Progenitor cell of endocrine pancreas (in vitro differentiated cells): ENCODE measurements at places on chromosomes 2 and 18. TPM values are rescaled to one million over a fixed set of nuclear protein-coding genes. Genes with fewer than 3 reads are reported as not detected.

The CNGA3 gene
- 5.3 and 5.5 TPM in 2 replicates for total RNA-seq

GRCh38 chr2:216408426-216409290, 3.6 kb upstream of the SMARCAL1 start:
- H3K27me3 ChIP-seq: peaks cover 11% of the 10 kb centered on the region
- no peak overlapping the region for H3K4me3 ChIP-seq
- no peak for DNase-seq
- H3K36me3 ChIP-seq: peaks cover 1% of the 10 kb centered on the region
- H3K4me1 ChIP-seq: peaks cover 3% of the 10 kb centered on the region
- peak overlapping the region; percentile 39 for H3K27ac ChIP-seq

DNA sequence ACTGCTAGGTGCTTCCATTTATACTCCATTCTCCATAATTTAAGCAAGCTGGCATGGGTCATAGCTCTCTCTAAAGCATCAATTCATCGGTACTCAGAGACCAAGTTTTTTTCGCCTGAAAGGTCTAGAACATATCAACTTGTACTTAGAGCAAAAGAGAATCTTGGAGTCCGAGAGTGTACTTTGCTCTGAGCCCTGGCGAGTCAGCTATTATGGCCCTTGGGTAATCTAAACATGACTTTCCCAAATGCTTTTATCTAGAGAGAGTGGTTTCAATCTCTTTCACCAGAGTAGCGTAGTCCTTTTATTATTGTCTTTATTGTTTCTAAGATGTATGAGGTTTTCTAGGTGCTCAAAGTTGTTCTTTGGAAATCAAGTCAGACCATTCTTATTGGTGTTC, 34.4 kb downstream of the MAIP1 start:
- H3K27me3 ChIP-seq: no peaks in the 10 kb centered on the region
- no peak for DNase-seq
- H3K4me1 ChIP-seq: peaks cover 3% of the 10 kb centered on the region
- H3K36me3 ChIP-seq: no peaks in the 10 kb centered on the region

GRCh38 chr2:231037731-231038482, 584 bp downstream of the C2orf72 start:
- H3K36me3 ChIP-seq: peaks cover 4% of the 10 kb centered on the region
- DNase-seq: no peak
- H3K4me3 ChIP-seq: peak overlapping the region; percentile 69
- H3K27ac ChIP-seq: no peak overlapping the region
- H3K27me3 ChIP-seq: peaks cover 41% of the 10 kb centered on the region
- peaks cover 17% of the 10 kb centered on the region for H3K4me1 ChIP-seq

GRCh38 chr18:59029663-59030429, 109.8 kb upstream of the SEC11C start:
- H3K36me3 ChIP-seq: no peaks in the 10 kb centered on the region
- no peak overlapping the region for H3K4me3 ChIP-seq
- H3K27me3 ChIP-seq: no peaks in the 10 kb centered on the region
- H3K4me1 ChIP-seq: no peaks in the 10 kb centered on the region
- H3K27ac ChIP-seq: no peak overlapping the region

DNA sequence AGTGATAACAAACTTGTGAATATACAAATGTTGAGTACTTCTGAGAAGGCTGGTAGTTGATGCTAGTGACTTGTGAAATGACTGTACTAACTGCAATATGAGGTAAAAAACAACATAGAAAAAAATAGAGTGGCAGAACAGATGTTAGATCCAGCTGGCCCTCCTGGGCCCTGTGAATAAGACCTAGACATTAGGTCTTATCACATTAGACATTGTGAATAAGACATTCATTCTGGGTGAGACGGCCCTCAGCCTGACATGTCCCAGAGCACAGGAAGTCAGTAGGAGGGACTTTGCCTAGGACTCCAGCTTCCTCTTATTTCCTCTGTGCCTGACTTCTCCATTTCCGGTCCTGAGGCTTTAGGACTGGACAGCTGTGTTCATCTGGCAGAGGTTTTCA, 22.9 kb downstream of the DOK1 start:
- no peak for DNase-seq
- H3K4me3 ChIP-seq: no peak overlapping the region
- no peaks in the 10 kb centered on the region for H3K4me1 ChIP-seq
- peaks cover 20% of the 10 kb centered on the region for H3K27me3 ChIP-seq
